ENCODE measurements at places on chromosomes 1 and 21.

DNA sequence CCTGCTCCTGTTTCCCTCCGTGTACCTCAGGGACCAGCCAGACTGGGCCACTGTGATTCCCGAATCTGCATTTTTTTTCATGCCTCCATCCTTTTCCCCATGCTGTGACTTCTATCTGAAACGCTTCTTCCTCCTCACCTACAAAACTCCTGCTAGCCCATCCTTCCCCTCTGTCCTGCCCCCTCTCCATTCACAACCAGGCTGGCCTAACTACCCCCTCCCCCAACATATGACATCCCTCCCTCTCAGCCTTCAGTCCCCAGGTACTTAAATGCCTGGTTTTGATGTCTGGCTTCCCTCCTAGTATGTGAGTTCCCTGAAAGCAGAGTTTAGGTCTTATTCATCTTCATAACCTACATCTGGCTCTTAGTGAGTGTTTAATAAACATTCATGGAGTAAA, 82.7 kb downstream of the TAS1R2 start:
- no peak for DNase-seq

DNA sequence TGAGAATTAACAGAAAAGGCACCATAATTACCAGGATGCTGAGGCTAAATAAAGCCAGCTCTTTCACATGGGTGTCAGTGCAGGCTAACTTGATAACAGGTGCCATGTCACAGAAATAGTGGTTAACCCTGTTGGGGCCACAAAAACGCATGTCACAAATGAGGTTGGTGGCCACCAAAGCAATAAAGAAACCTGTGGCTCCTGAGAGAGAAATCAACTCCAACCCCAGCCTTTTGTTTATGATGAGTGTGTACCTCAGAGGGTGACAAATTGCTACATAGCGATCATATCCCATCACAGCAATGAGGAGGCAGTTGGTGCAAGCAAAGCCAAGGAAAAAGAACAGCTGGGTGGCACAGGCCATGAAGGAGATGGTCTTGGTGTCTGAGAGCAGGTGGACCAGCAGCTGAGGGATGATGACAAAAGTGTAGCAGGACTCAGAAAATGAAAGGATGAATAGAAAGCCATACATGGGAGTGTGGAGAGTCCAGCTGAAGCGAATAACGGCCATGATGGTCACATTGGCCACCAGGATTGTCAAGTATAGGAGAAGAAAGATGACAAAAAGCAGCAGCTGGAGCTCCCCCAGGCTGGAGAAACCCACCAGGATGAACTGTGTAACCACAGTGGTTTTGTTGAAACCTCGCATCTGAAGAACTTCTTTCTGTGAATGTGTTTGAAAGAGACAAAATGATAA, at the start of gene OR10T2:
Gene OR10T2 (minus strand): TSS at position 649 of the 697 bp plus-strand sequence. CDS start 0 bp downstream, at position 649.
- DNase-seq: no peak

- DNase-seq: no peak
Observed at GRCh38 chr1:37294096-37294495, 180.3 kb upstream of the ZC3H12A start.

DNA sequence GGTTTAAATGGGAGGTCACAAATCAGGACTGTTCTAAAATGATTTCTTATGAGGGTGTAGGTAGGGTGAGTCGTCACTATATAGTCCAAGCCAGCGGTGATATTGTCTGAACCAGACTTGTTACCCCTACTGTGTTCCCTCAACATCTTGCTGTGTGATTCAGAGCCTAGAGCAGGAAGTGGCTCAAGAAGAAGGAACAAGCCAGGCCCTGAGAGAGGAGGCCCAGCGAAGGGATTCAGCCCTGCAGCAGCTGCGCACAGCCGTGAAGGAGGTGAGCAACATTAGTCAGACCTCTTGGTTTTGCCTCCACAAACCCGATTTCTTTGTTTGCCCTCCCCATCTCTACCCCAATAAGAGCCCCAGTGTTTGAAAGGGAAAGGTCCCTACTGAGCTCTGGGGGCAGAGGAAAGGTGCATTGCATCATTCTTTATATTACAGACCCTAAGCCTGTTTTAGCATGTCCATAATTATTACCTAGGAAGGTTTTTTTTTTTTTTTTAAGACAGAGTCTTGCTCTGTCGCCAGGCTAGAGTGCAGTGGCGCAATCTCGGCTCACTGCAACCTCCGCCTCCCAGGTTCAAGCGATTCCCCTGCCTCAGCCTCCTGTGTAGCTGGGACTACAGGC, 5.0 kb upstream of the SH3BGRL3 start:
- DNase-seq: no peak

GRCh38 chr1:92473781-92474495, 12.8 kb downstream of the GFI1 start:
- no peak for DNase-seq

- no peak for DNase-seq
Observed at GRCh38 chr1:167618366-167618765, 11.7 kb upstream of the RCSD1 start.

GRCh38 chr1:92995441-92996430, 34.5 kb upstream of the DIPK1A start:
- no peak for DNase-seq

- no peak for DNase-seq
Observed at GRCh38 chr21:46156378-46156645, 933 bp upstream of the FTCD start.
